ENCODE measurements at places on chromosomes 7 and 10.

DNA sequence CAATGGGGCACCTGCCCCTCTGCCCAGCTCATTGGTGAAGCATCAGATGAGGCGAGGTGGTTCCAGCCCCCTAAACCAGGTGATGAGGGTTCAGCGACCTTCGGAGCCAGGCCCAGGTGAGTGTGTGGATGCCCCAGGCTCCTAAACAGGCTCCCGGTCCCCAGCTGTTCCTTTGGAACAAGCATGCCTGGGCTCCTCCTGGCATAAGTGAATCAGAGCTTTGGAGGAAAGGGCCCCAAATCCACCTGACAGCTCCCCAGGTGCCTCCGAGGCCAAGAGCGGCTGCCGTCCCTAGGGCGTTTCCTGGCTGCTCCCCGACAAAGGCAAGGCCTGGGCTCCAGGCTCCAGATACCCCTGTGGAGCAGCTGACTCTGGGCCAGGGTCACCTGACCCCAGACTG lies 61.3 kb downstream of the YKT6 start:
- DNase-seq: no peak

DNA sequence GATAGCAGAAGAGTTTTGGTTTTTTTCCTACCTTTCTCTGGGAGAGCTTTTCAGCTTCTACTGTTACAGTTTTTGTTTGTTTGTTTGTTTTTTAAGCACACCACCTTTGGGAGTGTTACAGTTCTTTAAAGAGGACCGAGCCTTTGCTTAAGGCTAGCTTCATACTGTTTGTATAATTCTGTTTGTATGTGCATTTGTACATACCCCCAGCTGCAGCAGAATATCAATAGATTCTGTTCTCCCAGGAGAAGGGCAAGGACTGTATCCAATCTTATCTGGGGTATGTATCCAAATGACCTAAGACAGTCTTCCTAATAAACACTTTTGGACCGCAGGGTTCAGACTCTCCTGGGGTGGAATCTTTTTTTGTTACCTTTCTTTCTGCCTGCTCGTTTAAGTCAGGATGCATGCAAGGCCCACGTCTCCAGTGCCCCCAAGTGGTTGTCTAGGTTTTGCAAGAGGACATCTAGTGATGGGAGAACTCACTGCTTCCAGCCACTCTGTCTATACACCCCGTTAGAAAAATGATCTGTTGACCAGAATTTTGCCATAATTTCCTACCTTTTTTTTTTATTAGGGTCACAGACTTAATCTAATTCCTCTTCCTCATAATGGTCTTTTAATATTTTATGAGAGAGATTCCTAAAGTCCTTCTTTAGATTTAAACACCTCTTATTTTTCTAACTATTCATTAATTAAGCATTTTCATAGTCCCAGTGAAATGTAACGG lies 23.9 kb downstream of the NRF1 start:
- DNase-seq: peak; percentile 42

DNA sequence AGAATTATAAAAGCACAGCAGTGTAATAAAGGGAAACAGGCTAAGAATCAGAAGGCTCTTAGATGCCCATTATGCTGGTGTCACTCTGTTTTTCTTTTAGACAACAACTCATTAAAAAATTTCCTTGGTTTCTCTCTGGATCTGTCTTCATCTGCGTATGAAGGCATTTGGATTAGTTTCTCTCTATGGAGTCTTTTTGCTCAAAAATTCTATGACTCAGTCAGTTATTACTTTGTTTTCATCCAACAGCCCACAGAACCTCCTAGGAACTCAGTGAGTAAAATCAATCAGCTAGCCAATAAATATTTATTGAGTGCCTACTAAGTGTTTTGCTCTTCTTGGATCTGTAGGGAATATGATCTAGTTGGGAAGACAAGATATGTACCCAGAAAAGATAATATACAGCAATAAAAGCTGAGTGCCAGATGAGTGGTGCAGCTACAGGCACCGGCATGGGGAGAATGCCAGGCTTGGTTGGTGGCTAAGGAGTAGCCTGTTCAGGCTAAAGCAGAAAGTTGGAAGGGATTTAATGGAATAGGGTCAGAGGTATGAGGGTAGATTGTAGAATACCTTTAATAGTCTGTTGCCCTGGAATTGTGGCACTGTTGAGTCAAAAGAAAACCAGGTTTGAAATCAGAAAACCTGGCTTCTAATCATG lies 156.2 kb downstream of the LRRC4 start:
- no peak for DNase-seq

- no peak for DNase-seq
These were observed 41.3 kb upstream of the SLC16A12 start for GRCh38 chr10:89576696-89577095.

- no peak for DNase-seq
These were observed 37.1 kb upstream of the CUX1 start for GRCh38 chr7:101780281-101780680.

DNA sequence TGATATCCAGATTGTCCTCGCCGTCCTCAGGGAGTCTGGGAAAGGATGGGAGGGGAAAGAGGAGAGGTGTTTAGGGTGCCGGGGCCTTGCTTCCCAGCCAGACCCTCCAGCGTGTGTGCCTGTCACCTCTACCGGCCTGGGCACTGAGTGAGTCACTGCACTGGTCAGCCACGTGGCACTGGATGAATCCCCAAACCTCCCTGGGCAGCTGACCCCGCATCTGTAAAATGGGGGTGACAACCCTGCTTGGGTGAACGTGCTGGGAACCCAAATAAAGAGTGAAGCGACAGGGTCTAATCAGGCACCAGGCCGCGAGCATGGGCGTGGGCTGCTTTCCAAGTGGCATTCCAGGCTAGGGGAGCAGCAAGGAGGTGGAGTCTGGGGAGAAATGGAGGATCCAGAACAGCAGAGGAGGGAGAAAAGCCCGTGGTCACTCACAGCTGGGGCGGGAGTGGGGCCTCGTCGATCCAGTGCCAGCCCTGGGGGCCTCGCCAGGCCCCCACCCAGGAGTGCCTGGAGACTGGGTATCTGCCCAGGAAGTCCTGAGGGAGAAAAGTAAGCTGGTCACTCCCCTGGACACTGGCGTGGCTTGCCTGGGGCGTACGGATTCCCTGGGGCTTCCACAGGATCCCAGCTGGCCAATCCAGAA lies 29.7 kb downstream of the KLRG2 start:
- DNase-seq: no peak

- no peak for DNase-seq
These were observed 2.0 kb upstream of the NRAP start for GRCh38 chr10:113665806-113666354.

- DNase-seq: no peak
These were observed 359.1 kb downstream of the GLRX3 start for GRCh38 chr10:130495116-130495862.

DNA sequence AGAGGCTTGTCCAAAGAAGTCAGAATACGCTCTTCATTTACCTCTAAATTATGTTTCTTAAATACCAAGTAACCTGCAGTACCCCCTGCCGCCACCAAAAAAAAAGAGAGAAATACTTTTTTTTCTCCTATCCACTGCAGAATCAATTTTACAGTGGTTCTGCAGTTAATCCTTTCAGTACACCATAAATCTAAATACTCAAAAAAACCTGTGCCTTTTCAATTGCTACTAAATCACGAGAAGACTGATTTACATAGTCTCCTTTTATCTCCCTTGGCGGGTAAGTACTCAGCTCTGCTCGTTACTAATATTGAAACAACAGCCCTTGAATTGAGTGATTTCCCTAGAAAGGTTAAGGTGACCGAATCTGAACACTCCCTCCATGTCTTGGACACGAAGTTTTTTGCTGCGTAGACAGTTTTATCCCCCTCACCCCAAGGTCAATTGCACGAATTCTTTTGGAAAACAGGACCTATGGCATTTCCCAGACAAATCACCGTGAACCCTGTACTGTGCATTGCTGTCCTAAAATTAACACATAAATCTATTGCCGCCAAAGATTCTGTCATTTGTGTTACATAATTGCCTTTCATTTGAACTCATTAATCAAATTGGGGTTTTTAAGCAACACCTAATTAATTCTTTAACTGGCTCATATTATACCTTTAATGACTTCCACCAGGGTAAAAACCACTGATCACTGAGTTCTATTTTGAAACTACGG lies 512 bp upstream of the VIM start:
- no peak for DNase-seq

DNA sequence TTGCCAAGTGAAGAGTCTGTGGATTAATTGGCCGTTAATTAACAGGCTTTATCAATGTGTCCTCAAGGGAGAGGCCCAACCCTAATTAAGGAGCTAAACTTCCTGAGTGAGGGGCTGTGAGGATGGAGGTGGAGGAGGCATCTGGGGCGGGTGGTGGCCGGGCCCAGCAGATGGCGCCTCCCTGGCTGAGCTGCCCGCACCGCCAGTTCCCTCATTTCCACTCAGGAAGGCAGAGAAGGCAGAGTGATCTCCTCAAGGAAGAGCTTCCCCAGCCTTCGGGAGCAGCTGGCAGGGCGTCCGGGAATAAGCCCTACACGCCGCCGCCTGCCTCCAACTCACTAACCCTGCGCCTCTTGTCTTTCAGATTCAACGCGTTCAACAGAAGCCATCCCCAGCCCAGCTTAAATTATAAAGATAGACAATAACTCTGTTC lies 112.2 kb downstream of the CYTH3 start:
- DNase-seq: no peak

DNA sequence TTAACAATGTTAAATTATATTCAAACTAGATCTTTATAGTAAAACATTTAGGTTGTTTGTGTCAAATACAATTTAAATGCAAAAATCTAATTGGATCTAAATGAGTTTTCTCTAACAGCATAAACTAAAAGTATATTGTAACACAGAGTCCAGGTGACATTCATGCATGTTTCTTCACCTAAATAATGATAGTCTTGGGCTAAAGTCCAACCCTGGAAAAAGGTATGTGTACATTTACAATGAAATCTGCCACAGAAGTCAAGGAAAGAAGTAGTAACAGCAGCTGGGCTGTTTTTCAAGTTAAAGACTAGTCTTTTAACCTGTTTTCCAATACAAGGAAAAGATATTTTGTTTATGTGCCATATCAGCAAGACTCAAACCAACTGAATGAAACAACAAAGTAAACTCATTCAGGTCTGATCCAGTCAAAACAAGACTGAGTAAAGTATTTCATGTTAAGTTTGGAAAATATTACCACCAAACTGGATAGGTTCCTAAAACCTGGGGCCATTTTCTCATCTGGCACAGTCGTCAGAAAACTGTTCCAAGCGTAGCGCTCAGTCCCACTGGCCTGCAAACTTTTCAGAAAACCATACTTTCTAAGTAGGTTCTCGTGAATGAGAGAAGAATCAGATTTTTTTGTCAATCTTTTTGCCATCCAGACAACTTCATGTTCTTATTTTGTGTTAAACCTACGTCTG lies 349.2 kb downstream of the HGF start:
- no peak for DNase-seq

DNA sequence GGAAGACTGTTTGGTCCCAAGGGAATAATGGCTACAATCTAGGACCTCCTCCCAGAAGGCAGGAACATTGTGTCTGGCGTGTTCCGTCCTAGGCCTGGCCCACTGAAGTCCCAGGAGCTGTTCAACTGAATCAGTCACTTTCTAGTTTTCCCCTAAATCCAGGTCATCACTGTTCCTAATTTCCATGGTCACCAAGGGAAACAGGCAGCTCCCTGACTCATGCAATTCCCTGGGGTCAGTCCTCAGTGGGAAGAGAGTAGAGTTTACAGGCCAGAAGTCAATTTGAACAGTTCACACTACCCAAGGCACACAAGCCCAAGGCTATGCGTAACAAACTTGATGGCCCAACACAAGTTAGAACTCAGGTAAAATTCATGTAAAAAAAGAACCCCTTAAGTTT lies 44.0 kb downstream of the CREB3L2 start:
- no peak for DNase-seq

DNA sequence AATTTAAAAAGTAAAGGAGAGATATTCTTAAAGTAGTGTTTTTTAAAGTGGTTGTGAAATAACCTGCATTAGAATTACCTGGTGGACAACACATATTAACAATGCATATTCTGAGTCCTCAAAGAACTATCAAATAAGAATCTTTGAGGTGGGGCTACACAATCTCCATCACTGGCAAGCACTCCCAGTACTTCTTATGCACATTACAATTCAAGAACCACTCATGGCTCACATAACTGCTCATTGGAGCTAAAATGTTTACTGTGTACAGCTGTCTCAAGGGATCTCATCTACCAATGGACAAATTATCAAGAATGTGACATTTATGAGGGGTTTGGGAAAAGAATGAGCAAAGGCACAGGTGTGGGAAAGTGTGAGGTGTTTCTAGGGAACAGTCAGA lies 692.0 kb downstream of the PHTF2 start:
- DNase-seq: no peak

- DNase-seq: no peak
These were observed 472.0 kb upstream of the AKR1E2 start for GRCh38 chr10:4353964-4354363.

DNA sequence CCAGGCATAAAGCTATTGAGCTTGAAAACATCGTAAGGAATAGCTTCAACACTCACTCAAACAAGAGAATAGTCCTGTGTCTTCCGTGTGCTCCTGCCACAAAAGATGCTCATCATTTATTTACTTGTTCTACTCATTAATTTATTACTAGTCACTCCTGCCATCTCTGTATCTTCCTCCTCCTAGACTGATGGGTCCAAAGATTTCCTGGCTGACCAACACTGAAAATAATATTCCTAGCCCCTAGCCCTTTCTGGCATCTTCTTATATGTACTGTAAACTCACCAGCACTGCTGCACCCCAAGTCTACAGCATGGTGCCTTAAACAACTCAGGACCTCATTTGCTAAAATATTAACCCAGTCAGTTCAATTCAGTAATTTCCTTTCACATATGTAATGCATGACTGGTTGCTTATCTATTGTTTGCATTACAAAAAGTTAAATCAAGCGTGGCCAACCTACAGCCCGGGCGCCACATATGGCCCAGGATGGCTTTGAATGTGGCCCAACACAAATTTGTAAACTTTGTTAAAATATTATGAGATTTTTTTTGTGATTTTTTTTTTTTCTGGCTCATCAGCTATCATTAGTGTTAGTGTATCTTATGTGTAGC lies 86.7 kb upstream of the GSDME start:
- DNase-seq: no peak

DNA sequence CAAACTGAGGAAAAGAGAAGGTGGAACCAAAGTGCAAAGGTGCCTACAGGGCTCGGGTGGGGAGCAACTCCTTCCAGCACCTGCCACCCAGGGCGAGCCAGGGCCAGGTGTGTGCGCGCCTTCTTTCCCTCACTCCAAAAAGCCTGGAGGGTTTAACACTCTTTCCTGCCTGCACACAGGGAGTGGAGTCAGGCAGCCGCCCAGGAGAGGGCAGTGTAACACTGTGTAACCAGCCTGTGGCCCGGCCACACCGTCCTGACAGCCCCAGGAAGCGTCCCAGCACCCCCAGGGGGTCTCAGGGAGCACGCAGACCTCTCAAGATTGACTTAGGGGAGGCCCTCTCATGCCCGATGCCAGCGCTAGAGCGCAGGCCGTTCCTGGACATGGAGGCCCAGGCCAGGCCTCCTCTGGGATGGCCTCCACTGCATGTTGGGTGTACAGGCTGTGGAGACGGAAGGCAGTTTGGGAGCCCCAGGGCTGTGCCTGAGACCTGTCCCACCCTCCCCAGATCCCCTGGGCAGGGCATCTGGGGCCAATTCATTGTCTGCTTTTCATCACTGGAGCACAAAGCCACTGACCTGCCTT lies 13.4 kb downstream of the BRI3 start:
- DNase-seq: peak; percentile 71
